Stimulated activated CD4-positive, alpha-beta T cell treated with anti-CD3 and anti-CD28 coated beads, Interleukin-4, amount 100 ng/mL, for 4 hours (primary cell): ENCODE measurements at places on chromosomes 16 and 17.

DNA sequence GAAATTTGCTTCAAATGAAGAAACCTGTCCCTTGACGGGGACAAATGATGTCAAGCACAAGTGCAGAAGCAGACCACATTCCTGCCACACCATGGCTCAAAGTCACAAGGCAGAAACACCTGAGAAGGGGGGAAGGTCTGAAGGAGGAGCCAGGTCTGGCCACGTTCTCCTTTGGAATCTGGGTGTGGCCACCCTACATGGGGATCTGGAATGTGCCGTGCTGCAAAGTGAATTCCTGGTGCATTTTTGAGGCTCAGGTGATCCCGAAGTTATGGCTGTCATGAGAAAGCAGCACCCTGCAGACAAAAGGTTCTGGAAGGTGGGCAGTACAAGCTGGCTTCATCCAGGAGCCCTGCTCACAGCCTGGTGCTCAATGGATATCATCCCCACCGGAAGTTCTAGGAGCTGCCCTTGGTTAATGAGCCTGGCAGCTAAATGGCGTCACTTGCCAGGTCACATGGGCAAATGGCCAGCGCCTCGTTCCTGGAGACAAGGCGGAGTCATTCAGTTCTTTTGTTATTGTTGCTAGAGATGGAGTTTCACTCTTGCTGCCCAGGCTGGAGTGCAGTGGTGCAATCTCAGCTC lies 20.1 kb upstream of the ADCY9 start:
- DNase-seq = no peak

GRCh38 chr16:3908951-3909437 lies 28.5 kb upstream of the CREBBP start:
- no peak for DNase-seq

GRCh38 chr17:82300707-82301270 lies 16.6 kb downstream of the CD7 start:
- DNase-seq = peak; percentile 54

DNA sequence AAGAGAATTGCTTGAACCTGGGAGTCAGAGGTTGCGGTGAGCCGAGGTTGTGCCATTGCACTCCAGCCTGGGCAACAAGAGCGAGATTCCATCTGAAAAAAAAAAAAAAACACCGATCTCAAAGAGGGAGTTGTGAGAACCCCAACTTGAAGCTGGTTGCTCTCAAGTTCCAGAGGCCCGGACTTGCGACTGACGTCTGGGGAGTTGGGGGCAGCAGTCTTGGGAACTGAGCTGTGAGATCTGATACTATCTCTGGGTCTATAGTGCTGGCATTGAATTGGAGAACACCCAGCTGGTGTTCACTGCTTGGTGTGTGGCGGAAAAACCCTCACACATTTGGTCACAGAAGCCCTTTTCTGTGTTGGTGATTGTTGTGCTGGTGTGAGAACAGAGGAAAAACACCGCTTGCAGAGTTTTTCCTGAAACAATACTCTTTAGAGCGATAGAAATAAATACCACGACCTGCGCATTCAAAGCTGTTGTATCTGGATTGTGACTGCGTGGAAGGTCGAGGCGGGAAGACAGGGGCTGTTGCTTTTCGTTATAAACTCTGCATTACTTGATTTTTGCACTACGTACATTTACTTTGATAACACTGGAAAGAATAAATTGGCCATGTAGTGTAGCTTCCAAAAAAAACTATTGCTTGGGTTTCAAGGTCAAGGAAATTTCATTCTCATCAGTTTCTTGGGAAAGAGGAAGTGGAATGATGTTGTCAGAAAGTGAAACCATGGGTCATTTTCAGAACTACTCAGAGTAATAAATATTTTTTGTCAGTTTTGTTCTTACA lies 8.8 kb downstream of the SCIMP start:
- no peak for DNase-seq

DNA sequence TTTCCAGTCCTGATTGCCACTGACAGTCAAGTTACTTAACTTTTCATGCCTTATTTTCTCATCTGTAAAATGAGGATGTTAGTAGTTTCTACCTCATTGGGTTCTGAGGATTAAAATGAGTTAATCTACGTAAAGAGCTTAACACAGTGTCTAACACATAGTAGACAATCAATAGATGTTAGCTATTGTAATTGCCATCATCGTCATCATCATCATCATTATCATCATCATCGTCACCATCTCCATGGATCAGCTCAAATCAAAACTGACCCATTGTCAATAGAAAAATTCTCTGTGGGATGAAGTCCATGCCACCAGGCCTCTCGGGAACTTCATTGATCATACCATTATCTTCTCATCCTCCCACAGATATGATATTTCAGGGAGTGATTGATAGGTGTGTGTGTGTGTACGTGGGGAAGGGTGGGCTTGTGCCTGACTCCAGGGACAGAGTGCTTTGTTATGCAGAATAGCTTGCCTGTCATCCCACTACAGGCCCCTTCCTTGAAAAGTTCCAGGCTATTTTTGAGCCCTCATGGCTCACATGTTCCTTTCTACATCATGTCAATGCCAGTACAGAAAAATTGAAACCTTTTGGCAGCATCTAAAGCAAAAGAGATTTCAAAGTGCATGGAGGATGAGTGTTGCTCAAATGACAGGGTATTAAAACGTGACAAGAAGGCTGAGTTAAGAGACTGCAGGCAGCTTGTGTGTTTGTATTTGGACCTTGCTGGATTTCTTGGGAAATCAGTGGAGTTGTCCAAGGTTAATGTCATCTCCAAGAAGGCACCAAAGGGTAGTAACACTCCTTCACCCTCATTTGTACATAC lies 133.9 kb downstream of the PRKCB start:
- DNase-seq = no peak

GRCh38 chr17:78889531-78889930 lies 13.5 kb downstream of the CEP295NL start:
- DNase-seq = peak; percentile 20

GRCh38 chr16:50621452-50621792 lies 59.7 kb downstream of the SNX20 start:
- no peak for DNase-seq

DNA sequence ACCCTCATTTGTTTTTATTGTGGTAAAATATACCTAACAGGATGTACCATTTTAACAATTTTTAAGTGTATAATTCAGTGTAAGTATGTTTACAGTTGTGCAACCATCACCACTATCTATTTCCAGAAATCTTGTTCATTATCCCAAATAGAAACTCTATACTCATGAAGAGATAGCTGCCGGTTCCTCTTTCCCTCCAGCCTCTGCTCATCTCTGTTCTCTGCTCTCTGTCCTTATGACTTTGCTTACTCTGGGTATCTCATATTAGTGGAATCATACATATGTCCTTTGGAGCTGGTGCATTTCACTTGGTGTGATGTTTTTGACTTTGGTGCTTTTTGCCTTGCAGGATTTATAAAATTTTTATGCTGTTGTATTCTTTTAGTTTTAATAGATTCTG lies 19.4 kb downstream of the CYLD start:
- no peak for DNase-seq

DNA sequence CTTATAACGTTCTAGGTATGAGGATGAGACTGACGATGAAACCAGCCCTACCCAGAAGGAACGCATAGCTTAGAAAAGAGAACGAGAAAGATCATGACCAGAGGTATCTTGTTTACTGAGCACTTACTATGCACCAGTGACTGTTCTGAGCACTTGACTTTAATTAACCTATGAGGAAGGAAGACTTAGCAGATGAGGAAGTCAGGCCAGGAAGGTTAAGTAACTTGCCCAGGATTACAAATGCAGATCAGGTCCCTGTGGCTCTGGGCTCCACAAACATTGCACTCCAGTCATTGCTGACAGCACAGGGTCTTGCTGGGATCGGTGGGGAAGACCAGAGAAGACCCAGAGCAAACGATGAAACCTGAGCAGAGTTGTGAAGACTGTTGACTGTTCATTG lies 7.1 kb downstream of the KRT13 start:
- DNase-seq = no peak

DNA sequence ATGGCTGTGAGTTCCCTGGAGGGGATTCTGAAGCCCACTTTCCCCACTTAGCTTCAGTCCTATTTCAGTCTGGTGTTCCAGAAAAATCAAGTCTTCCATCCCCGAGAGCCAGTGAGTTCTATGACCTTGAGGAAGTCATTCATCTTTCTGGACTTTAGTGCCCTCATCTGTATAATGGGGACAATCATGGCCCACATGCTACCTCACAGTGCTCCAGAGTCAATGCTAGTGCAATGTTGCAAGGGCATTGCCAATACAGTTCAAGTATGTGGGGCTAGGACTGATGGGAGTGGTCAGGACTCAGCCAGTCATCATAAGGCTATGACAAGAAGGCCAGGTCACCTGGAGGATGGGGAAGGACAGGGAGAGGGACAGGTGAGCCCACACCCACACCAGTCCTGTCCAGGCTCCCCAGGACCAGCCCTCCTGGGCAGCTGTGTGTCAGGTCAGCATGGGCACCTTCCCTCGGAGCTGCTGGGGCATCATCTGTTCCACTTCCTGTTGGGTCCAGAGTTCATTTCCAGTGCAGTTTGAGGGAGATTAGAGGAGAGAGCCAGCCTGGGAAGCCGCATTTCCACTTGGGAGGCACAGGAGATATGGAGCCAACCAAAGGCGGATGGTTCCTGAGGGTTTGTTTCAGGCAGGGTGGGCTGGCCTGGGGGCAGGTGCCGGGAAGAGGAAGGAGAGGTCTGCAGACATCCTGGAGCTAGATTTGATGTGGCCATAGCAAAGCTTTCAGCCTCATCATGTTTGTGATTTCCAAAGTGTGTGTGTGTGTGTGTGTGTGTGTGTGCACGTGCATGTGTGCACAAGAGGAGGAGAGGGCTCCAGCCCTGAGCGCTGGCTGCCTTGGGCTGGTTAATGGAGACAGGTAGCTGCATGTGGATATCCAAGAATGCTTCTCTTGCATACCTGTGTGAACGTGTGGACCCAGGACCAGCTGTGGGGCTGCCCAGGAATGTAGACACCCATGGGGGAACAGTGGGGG lies 3.9 kb upstream of the WNT9B start:
- no peak for DNase-seq

GRCh38 chr17:82542439-82542838 lies 22.9 kb downstream of the FOXK2 start:
- no peak for DNase-seq

GRCh38 chr17:40454613-40454995 lies 11.4 kb downstream of the IGFBP4 start:
- no peak for DNase-seq

- DNase-seq = no peak
These were observed 7.5 kb downstream of the C16orf90 start for GRCh38 chr16:3487521-3488410.

- no peak for DNase-seq
These were observed 15.5 kb upstream of the RBFOX3 start for GRCh38 chr17:79626156-79626890.

- no peak for DNase-seq
These were observed 92.1 kb upstream of the ZNF750 start for GRCh38 chr17:82931699-82932517.

- DNase-seq = no peak
These were observed 317 bp downstream of the TEFM start for GRCh38 chr17:30905742-30906100.
